ENCODE measurements at places on chromosomes 5 and 9. TPM values are rescaled to one million over a fixed set of nuclear protein-coding genes. Genes with fewer than 3 reads are reported as not detected.

- DNase-seq = no peak
- H3K36me3 ChIP-seq = no peaks in the 10 kb centered on the region
- peaks cover 14% of the 10 kb centered on the region for H3K4me1 ChIP-seq
- no peak overlapping the region for H3K4me3 ChIP-seq
- H3K27me3 ChIP-seq = no peaks in the 10 kb centered on the region
Observed at GRCh38 chr9:91131433-91131839, 230.3 kb downstream of the AUH start.

- no peaks in the 10 kb centered on the region for H3K27me3 ChIP-seq
- DNase-seq = no peak
Observed at GRCh38 chr5:139631520-139632165, 16.5 kb upstream of the CXXC5 start.

- DNase-seq = no peak
- H3K4me3 ChIP-seq = no peak overlapping the region
- H3K36me3 ChIP-seq = no peaks in the 10 kb centered on the region
- no peaks in the 10 kb centered on the region for H3K27me3 ChIP-seq
Observed at GRCh38 chr9:124812441-124812876, 35.5 kb downstream of the OLFML2A start.

- no peak for DNase-seq
- H3K27ac ChIP-seq = no peak overlapping the region
- H3K27me3 ChIP-seq = no peaks in the 10 kb centered on the region
Observed at GRCh38 chr5:55146080-55146479, 13.9 kb upstream of the GPX8 start.

DNA sequence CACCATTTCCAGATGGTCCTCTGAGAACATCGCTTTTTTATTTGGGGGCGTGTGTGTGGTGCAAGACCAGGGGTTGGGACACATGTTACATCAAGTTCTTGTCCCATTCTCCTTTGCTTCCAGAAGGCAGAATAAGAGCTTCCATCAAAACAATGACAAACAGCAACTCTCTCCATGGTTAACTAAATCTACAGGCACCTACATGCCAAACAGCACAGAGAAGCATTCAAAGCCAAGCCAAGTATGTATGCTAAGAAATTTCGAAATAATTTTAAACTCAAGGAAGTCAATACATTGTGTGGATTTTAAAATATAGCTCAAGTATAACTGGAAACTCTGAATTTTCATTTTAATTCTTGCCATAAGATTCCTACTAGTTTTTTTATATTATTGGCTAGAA lies 105.6 kb downstream of the SEC61B start:
- H3K4me3 ChIP-seq = no peak overlapping the region
- H3K27ac ChIP-seq = no peak overlapping the region
- no peaks in the 10 kb centered on the region for H3K4me1 ChIP-seq
- H3K36me3 ChIP-seq = no peaks in the 10 kb centered on the region
- DNase-seq = no peak

HTR1A gene
- total RNA-seq = not detected

GRCh38 chr5:38752622-38753021 lies 93.2 kb upstream of the OSMR start:
- no peaks in the 10 kb centered on the region for H3K27me3 ChIP-seq
- H3K36me3 ChIP-seq = no peaks in the 10 kb centered on the region
- peak overlapping the region; percentile 1 for H3K27ac ChIP-seq
- H3K4me1 ChIP-seq = no peaks in the 10 kb centered on the region
- no peak overlapping the region for H3K4me3 ChIP-seq

DNA sequence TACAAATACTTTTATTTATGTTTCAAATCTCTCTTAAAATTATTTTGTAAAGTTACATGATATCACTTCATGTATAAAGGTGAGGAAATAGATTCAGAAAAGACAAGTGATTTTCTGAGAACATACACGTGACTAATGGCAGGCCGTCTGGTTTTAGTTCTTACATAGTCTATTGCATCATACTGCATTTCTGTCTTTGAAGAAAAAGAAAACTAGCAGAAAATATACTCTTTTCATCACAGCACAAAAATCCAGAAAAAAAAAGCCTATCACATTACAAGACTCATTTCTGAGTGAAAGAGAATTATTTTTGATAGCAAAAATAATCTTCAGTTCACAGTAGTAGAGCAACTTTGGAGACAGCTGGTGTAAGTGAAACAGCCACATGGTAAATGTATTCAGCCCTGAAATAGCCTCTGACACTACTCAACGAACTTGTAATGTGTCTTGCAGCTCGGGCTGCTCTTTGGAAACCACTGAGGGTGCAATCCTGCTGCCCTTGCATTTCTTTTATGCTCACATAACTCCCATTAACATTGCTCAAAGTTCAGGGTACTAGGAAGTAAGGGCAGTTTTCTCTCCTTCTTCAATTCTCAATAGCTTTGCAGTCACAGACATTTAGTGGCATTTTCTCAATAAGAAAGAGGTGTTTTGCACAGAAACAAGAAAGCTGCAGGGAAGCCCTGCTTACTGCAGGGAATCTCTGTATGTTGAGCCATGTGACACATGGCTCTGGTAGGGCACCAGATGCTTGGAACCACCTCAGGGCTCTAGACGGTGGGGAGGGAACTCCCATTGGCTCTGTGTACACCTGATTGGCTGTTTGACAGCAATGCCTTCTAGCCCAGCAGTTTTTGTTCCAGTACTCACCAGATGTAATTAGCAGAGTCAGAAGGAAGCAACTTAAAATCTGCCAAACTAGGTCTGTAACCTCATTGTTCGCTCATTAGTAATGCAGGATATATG lies 845.3 kb upstream of the PTPRD start:
- no peak overlapping the region for H3K4me3 ChIP-seq
- H3K27me3 ChIP-seq = no peaks in the 10 kb centered on the region
- H3K27ac ChIP-seq = no peak overlapping the region
- DNase-seq = no peak
- no peaks in the 10 kb centered on the region for H3K36me3 ChIP-seq

- peaks cover 13% of the 10 kb centered on the region for H3K4me1 ChIP-seq
- H3K27ac ChIP-seq = no peak overlapping the region
- no peak overlapping the region for H3K4me3 ChIP-seq
- no peaks in the 10 kb centered on the region for H3K27me3 ChIP-seq
- no peaks in the 10 kb centered on the region for H3K36me3 ChIP-seq
Observed at GRCh38 chr9:73042155-73042554, 89.3 kb upstream of the ALDH1A1 start.

Measured in vagina (tissue), 2 donors.